ENCODE measurements at places on chromosomes 3 and 15.
A peak's percentile ranks its signal among the peaks of the same experiment; 100 is the strongest.

GRCh38 chr3:177893331-177893730 lies 642.9 kb upstream of the KCNMB2 start:
- no peak for DNase-seq

DNA sequence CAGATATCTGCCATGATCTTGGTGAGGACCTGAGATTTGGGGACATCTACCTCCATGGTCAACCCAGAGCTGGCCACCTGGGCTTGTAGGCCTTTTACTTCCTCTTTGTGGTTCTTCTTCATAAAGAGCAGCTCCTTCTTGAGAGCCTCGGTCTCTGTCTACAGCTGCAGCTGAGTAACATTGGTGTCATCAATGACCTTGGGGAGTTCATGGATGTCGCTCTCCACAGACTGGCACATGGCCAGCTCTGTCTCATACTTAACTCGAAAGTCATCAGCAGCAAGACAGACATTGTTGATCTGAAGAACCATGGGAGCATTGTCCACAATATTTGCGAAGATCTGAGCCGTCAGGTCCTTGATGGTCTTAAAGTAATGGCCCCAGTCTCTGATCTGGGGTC lies 15.7 kb upstream of the RASA2 start:
- DNase-seq: no peak

DNA sequence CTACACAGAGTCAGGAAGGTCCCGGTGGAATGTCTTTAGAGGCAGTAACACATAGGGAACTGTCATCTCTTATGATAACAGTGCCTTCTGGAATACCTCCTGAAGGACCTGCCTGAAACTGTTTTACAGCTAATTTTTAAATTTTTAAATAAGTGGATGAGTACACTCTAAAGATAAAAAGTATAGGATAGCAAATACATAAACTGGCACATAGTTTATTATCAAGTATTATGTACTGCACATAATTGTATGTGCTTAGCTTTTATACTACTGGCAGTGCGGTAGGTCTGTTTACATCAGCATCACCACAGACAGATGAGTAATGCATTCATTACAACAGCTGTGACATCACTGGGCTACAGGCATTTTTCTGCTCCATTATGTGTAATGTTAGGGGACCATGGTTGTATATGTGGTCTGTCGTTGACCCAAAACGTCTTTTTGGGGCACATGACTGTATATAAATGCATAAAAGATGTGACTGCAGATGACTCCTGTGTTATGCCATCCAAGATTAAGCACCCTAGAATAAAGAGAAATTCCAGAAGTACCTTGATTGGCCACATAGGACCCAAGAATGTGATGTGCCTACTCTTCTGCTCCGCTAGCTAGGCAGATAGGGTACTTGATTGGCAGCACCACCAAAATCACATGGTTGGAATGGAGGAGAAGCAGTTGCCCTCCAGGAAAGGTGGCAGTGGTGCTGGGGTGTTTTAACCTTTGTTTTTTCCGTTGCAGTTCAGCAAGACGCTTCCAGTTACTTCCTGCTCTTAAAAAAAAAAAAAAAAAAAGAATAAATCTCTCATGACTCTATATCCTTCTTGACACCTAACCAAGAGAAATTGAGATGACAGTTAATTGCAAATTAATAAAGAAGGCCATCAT lies 3.3 kb downstream of the VPS8 start:
- peak; percentile 11 for DNase-seq

- DNase-seq: no peak
Observed at GRCh38 chr3:55191911-55192775, 264.3 kb upstream of the LRTM1 start.

GRCh38 chr3:184751204-184752040 lies 39.6 kb upstream of the MAGEF1 start:
- DNase-seq: no peak

GRCh38 chr15:67720556-67721175 lies 104.6 kb upstream of the SKOR1 start:
- DNase-seq: peak; percentile 1

GRCh38 chr15:48397841-48398240 lies 66.6 kb downstream of the DUT start:
- no peak for DNase-seq

GRCh38 chr3:163915280-163915679 lies 1163.0 kb downstream of the SI start:
- no peak for DNase-seq

DNA sequence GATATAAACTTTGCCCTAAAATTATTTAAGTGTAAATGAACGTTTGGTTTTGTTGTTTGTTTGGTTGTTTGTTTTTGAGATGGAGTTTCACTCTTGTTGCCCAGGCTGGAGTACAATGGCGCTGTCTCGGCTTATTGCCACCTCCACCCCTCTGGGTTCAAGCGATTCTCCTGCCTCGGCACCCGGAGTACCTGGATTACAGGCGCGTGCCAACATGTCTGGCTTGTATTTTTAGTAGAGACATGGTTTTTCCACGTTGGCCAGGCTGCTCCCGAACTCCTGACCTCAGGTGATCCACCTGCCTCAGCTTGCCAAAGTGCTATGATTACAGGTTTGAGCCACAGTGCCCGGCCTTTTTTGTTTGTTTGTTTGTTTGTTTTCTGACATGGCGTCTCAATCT lies 87.9 kb upstream of the CHD2 start:
- DNase-seq: no peak

DNA sequence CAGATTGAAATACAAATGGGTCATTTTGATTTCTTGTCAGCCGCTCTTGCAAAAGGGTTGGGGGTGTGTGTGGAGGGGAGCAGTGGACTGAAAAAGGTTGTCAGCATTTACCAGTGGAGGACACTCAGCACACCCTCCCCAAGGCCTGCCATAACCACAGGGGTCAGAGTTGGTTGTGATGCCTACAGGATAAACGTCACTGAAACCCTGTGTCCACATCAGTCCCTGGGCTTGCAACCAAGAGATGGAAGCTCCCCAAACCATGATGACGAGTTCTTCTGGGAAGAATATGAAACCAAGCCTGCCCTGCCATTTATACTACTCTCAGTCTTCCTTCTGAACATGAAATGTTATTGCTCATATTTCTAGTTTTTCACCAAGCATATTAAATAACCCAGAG lies 54.0 kb upstream of the UMPS start:
- DNase-seq: no peak

DNA sequence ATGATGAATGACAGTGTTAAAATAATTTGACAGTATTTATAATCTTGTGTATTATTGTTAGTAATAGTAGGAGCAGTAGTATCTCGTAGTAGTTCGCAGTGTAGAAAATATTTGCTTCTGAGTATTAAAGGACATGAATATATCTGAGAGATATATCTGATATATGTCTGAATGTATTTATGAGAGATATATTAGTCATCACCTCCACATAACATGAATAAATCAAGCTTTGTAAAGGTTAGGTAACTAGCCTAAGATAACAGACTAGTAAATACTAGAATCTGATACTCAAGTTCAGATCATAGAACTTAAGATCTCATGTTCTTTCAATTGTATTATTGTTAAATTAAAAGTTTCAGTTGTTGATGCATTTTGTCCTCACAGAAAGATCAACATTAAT lies 130.5 kb downstream of the UBE2E2 start:
- no peak for DNase-seq

- no peak for DNase-seq
Observed at GRCh38 chr3:11609481-11609880, 34.2 kb downstream of the VGLL4 start.

DNA sequence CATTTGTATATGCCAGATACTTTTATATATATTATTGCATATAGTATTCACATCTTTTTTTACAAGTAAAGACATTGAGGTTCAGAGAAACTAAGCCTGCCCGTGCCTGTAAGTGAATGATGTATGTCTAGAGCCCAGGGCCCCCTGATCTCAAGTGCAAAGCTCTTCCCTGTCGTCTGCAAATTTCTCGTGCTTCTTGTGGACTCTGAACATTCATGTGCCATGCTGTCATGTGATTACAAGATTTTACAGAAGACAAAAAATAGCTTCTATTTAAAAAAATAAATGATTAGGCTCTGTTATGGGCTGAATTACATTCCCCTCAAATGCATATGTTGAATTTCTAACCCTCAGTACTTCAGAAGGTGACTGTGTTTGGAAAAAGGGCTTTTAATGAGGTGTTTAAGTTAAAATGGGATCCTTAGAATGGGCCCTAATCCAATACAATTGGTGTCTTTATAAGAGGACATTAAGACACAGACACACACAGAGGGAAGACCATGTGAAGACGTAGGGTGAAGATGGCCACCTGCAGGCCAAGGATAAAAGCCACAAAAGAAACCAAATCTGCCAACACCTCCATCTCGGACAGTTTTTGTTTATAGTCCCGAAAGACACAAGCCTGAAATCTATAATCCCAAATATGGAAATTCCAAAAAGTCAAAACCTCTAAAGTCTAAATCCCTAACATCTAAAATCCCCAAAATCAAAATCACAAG lies 3.9 kb upstream of the MASP1 start:
- no peak for DNase-seq

DNA sequence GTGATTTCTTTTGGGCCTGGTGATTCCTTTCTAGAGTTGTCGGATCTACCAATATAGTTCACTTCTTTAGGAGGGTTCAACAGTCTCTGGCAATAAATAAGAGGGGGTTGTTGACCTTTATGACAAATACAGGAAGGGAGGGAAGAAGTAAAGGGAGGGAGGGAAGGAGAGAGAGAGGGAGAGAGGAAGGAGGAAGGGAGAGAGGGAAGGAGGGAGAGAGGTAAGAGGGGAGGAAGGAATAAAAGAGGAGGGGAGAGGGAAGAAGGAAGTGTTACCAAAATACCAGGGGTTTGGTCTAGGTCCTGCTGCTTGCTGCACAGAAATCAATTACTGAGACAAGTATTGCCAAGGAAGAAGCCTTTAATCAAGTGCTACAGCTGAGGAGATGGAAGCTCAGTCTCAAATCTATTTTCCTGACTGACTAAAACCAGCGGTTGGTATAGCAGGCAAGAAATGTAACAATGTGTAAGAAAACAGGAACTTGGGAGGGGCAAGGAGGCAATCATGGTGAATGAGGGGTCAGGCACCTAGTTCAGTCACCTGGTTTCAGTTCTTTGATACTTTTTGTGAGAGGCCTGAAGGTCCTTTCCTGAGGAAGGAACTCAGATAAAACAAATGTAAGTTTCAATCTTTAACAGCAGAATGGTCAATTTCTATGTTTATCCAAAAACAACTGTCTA lies 14.1 kb upstream of the TMEM40 start:
- no peak for DNase-seq

DNA sequence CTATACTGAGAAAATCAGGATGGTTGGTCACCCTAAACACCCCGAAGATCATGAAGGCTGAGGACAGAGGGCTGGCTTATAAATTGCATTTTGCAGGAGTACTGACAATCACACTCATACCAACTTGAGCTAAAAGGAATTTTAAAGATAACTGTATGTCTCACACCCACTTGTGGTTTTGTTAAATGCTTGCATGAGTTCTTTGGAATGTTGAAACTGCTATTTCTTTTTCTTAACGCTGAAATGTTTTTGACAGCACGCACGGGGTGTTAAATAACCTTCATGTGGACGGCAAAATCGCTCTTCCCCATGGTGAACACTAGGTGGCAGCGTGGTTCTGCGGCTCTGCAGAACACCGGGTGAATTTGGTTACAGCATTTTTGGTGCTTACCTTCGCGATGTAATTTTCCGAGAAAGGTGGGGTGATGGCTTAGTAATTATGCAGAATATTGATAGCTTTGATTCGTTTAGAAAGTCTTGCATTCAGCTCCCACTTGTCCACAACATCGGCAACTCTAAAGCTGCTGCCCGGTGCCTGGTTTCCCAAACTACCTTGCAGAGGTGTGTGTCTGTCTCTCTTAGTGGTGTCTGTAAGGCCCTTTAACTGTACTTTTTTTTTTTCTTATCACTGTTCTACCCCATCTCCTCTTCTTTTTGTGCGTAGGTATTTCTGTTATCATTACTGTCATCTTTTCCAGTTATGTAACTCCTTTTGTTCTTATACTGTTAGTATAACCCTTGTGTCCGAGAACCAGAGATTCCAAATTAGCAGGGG lies 51.7 kb downstream of the ARNT2 start:
- DNase-seq: peak; percentile 55

GRCh38 chr3:51637941-51638471 lies 33.0 kb upstream of the TEX264 start:
- peak; percentile 18 for DNase-seq

- no peak for DNase-seq
Observed at GRCh38 chr3:190733591-190734146, 128.8 kb downstream of the GMNC start.
